ENCODE measurements at places on chromosomes 7 and 10. TPM values are rescaled to one million over a fixed set of nuclear protein-coding genes. Genes with fewer than 3 reads are reported as not detected.

Gene HOXA3
- polyA plus RNA-seq: not detected

Gene MCMBP
- 30.9 TPM for polyA plus RNA-seq

Gene VPS37D
- polyA plus RNA-seq: 1.8 TPM

Gene TMEM184A
- 0.03 TPM for polyA plus RNA-seq

Gene ICA1
- 75.4 TPM for polyA plus RNA-seq

Gene SEMA4G
- polyA plus RNA-seq: 5.3 TPM

Gene CARD11
- polyA plus RNA-seq: 19.0 TPM

Gene PCGF6
- polyA plus RNA-seq: 22.3 TPM

Gene EBLN1
- polyA plus RNA-seq: not detected

Gene NKX1-2
- 9.4 TPM for polyA plus RNA-seq

Gene ANKRD22
- not detected for polyA plus RNA-seq

Gene RBP3
- polyA plus RNA-seq: not detected

Gene C7orf57
- polyA plus RNA-seq: 1.7 TPM

Gene NPC1L1
- 0.03 TPM for polyA plus RNA-seq

Gene LDB1
- polyA plus RNA-seq: 19.4 TPM

Gene ASZ1
- polyA plus RNA-seq: not detected

Gene EFCAB10
- 10.3 TPM for polyA plus RNA-seq

Gene SPDYE16
- polyA plus RNA-seq: 1.1 TPM

Gene EIF4H
- polyA plus RNA-seq: 183 TPM

Gene ZNF425
- 4.3 TPM for polyA plus RNA-seq

Gene SUPV3L1
- 29.9 TPM for polyA plus RNA-seq

Gene MRLN
- not detected for polyA plus RNA-seq

Gene ITGB8
- polyA plus RNA-seq: 0.71 TPM

Gene NKX2-3
- not detected for polyA plus RNA-seq

Gene CREB5
- polyA plus RNA-seq: 2.9 TPM
